LNCaP clone FGC (cell line): ENCODE measurements at places on chromosomes 1 and 21.

- DNase-seq: no peak
Observed at GRCh38 chr1:116470671-116471070, 97.6 kb downstream of the ATP1A1 start.

DNA sequence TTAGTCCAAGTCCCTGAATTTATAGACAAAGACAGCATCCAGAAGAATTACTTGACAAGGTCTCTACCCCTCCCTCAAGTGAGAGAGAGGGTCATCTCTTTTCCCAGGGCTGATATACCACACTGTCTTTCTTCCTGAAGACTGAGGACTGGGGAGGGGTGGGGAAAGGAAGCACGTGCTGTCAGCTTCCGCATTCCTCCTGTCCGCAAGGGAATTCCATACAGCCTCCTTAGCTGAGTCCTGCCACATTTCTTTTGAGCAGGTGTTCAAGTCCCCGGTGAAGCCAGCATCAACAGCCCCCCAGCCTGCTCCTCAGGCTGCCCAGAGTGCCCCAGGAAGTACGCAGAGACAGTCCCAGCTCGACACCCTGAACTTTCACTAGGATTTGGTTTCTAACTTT is 34.2 kb downstream of the PCAT6 start:
- no peak for DNase-seq

DNA sequence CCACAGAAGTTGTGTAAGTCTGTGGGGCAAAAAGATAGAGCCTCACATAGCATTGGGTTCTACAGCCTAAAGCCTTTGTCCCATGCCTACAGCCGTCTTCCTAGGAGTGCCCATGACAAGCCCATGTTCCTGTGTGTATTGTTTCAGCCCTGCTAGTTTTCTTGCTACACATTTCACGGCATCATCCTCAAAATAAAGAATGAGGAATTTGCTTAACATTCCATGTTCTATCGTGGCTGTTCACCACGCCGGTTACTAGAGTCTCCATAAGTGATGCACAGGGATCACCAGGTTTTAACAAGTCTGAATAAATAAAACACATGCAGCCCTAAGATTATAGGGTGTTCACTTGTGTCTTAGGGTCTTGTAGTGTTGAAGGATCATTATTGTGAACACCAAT is 87.4 kb upstream of the NGF start:
- no peak for DNase-seq

GRCh38 chr1:89277725-89278124 is 5.1 kb upstream of the GBP5 start:
- DNase-seq: no peak

GRCh38 chr1:96558635-96559034 is 162.9 kb upstream of the PTBP2 start:
- no peak for DNase-seq
